GM23248 (cell line): ENCODE measurements at places on chromosomes 2 and 18. TPM values are rescaled to one million over a fixed set of nuclear protein-coding genes. Genes with fewer than 3 reads are reported as not detected.

Gene NEU2
- total RNA-seq = not detected in 2 replicates

GRCh38 chr2:193549661-193550060 is 1354.9 kb upstream of the TMEFF2 start:
- DNase-seq = no peak

Gene ATG16L1
- total RNA-seq = 17.2 and 18.5 TPM in 2 replicates

GRCh38 chr2:235877275-235877802 is 290.8 kb downstream of the GBX2 start:
- no peak for DNase-seq

Gene ILKAP
- total RNA-seq = 6.3 and 11.9 TPM in 2 replicates

DNA sequence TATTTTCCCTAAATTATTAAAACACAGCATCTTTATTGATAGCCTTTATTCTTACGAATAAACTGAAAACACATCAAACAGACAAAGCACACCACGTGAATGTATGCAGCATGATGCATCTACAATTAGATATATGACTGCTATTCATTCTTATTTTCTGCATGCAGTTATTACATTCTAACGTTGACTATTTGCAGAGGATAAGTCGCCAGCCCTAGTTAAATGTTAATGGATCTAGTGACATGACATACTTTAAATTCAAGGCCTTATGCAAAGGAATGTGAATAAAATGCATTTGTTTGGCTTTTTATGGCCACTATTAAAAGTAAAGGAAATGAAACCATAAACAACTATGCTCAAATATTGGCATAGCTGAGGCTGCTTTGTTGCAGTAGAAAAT is 172.4 kb downstream of the MAP2 start:
- no peak for DNase-seq

GRCh38 chr2:234145511-234145910 is 95.0 kb downstream of the SPP2 start:
- no peak for DNase-seq

Gene KCNG2
- total RNA-seq = not detected in 2 replicates
